Cerebellar nuclear complex (tissue), 1 donor: ENCODE measurements at places on chromosomes 6 and 20.

DNA sequence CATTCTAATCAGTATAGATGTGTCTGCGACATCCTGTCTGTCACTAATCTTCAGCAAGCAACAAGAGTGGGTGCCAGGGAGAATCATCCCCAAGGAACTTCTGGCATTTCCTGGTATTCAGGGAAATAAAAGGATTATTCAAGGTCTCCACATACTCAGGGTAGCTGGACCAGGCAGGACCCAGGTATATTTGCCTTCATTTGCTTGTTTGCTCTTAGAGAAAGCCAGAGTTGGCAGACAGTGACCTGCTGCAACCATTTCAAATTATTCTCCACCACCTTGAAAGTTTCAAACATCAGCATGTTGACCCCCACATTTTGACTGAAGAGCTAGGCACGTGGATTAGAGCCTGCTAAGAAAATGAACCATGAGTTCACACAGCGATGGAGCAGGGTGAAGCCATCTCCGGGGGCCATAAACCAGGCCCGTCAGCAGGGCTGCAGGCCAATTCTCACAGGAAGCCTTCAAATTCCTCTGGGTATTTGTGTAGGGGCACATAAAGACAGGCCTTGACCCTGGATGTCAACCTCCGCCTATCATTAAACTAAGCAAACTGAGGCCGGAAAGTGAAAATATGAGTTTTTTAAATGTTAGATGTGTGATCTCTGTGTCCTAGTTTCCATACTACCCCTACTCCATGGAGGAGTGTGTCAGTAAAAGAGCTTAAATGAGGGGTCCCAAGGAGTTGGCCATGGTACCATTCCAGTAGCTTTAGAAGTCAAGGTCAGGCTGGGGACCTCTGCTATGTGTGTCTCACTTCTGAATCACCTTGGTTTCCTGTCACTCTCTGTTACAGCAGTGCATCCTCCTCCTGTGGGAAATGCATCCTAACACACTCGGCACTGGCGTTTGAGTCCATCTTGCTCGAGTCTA, 32.9 kb downstream of the TRAM2 start:
- no peak for DNase-seq

- no peak for DNase-seq
These were observed 1.8 kb downstream of the SNRPB start for GRCh38 chr20:2468581-2469407.

- DNase-seq = no peak
These were observed 65.5 kb downstream of the SMOC2 start for GRCh38 chr6:168506460-168506859.

DNA sequence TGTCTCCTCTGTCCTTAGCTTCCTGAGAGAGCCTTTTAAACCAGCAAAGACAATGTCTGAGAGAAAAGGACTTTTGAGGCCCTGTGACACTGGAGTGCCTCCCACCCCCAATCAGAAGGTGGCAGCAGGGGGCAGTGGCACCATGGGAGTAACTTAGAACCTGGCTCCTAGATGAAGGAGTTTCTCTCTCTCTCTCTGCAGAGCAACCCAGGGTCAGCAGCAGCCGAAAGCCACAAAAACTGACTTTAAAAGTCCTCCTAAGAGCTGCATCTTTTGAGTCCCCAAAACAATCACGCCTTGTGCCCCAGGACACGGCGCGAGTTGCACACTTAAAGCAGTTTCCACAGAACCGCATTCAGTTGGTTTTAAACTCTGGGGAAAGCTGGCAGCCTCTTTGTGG, 5.3 kb upstream of the TCP11 start:
- no peak for DNase-seq

DNA sequence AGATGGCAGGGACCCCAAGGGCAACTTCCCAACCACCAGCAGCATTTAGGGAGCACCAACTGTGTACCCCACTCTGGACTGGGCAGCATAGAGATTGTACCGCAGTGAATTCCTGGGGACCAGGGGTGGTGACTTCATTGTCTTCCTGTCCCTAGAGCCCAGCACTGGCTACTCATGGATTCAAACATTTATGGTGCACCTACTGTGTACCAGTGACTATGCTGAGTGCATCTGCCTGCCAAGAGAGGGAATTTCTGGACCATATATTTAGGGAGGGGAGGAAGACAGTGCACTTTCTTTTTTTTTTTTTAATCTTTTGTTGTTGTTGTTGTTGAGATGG, 55.3 kb downstream of the UBE2V1 start:
- no peak for DNase-seq

DNA sequence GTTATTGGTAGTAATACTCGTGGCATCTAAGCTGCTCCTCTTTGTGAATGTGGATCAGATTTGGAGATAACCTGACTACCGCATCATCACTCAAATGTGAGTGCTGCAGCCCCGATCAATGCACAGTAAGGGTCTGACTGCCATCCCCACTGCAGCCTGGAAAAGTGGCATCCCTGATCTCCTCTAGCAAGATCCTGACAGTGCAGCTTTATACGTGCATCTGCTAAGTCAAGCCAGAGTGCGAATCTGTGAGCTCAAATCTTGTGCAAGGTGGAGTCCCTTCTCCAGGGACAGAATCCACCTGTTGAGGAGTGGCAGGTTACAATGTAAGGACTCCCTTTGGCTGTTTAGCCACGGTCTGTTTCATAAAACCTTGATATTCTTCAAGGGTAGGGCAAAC, 215.0 kb upstream of the EXOC2 start:
- DNase-seq = no peak

DNA sequence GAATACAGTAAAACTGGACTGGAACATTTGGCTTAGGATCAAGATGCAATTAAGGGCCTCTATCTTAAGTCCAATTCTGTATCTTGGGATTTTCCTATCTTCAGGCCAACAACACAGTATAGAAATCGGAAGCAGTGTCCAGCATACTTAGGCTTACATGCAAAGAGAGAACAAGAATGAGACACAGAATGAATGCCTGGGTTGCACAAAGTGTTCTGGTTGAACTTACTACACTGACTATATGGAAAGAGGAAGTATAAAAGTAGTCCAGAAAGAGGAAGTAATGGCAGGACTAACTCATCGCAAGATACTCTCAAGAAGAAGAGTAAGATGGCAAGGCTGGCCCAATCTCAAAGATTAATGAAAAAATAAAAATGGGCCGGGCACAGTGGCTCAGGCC, 87.6 kb downstream of the BTBD9 start:
- no peak for DNase-seq

DNA sequence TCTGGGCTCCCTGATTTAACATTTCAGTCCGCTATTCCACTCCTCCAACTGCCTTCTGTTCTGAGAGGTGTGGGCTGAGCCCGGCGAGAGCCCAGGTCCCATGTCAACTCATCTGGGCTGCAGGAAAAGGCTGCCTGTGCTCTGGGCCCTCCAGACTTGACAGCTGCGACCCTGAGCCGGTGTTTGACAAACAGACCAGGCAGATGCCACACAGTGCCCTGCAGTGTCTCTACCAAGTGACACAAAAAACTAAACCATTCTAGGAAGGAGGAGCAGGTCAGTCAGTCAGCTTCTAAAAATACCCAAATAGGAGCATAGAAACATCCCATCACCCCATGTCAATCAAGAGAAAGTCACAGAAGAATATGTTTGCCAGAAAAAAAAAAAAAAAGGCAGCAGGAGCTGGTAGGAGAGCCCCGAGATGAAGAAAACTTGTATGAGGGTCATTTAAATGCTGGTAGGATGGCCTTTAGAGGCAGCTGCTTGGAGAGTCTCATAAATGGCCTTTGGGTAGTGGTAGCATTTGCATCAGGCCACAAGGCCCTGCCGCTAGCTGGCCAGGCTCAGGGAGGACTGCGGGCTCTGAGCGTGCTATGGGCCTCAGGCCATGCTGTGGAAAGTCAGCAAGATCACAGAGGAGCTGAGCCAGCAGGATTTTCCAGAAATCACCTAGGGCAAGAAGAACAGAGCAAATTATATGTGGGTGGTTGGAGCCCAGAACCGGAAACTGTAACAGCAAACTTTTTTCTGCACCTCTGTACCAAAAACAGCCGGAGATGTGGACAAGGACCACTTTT, 36.6 kb upstream of the GFOD1 start:
- no peak for DNase-seq

- no peak for DNase-seq
These were observed 266.2 kb downstream of the TENT5A start for GRCh38 chr6:81486234-81486633.

DNA sequence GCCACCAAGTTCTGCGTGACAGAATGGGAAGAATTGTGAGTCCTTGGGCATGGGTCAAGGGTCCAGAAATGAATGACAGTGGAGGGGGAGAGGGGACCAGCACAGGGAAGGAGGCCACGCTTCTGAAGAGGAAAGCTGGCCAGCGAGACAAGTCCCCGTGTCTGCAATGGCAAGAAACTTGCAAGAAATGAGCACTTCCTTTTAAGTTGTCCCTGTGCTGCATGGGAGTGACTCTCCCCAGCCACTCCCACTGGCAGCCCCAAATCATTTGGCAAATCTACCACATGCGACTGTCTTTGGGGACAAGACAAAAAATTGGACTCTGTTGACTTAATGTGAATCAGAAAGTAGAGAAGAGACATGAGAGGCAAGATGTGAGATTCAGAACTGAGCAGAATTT, 242.2 kb upstream of the RREB1 start:
- DNase-seq = no peak

GRCh38 chr6:99426451-99426757, 1.3 kb upstream of the PNISR start:
- no peak for DNase-seq

- no peak for DNase-seq
These were observed 151.2 kb upstream of the TMEM170B start for GRCh38 chr6:11386323-11386722.

- DNase-seq = no peak
These were observed 89.2 kb downstream of the DNAH8 start for GRCh38 chr6:38804358-38804757.

DNA sequence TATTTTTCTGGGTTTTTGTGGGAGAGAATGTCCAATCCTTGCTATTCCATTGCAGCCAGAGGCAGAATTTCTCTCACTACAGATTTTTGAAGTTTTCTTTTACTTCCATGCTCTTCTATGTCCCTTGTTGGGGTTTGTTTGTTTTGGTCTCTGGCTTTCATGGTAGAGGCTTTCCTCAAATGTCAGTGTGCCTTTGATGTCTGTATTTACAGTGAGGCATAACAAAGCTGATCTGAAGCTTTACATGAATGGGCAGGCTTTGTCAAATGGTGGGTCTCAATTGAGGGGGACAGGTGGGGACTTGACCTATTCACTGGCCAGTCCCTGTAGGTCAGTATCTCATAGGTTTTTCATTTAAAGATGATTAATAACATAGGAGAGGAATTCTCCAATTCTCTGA, 8.6 kb upstream of the CARMIL1 start:
- no peak for DNase-seq

DNA sequence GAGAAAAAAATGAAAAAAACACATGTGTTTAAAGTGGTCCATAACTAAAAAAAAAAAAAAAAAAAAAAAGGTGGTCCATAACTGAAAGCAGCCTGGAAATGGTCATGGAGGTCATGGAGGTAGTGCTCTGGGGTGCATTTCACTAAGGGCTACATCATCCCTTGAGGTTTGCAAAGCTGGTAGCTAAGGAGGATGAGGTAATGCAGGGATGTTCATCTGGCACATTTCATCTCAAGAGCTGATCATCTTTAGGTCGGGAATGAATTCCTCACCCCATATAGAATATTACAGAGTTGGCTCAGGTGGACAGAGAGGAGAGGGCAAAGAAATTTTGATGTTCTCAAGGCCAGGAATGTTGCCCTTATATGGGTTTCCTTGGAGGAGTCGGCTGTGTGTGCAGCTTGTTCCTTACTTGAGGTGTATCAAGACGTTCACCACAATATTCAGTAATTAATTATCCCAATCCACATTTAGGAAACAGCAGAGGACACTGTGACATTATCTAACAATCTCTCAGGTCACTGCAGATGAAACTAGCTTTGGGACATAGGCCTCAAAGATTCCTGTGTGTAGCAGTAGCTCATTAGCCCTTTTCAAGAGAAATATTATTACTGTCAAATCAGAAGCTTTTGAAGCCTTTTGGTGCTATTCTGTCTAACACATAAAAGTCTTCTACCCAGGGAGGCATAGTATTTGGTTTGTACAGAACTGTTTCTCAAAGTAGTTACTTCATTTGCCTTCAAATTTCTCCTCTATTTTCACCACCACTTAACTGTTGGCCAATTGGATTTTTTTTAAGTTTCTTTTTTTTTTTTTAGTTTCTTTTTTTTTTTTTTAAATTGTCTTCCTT, 46.8 kb downstream of the CYP24A1 start:
- DNase-seq = no peak

DNA sequence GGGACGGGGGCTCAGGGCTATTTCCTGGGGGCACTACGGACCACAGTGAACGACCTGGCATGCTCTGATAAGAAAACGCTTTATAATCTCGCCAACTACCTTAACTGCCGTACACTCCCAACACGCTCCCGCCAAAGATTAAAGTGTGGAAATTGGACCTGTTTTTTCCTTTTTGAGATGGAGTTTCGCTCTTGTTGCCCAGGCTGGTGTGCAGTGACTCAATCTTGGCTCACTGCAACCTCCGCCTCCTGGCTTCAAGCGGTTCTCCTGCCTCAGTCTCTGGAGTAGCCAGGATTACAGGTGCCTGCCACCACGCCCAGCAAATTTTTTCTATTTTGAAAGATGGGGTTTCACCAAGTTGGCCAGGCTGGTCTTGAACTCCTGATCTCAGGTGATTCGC, 346 bp upstream of the SLC44A4 start:
- DNase-seq = no peak

DNA sequence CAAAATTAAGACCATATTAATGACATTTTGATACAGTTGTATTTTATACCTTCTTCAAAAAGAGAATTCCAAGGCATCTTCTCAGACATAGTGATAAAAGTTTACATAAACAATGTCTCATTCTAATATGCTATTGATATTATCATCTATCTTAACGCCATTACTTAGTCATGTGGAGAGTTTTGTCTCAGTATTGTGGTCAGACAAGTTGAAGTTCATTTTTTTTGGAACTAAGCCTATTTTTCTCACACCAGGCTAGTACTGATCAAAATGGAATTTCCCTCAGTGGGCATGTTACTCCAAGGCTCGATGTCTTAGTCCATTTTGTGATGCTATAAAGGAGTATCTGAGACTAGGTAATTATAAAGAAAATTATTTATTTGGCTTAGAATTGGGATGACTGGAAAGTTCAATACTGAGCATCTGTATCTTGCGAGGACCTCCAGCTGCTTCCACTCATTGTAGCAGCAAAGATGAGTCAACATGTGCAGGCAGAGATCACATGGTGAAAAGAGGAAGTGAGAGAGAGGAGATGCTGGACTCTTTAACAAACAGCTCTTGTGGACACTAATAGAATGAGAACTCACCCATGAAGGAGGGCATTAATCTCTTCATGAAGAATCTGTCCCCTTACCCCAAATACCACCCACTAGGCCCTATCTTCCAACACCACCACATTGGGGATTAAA, 825.5 kb upstream of the MANEA start:
- no peak for DNase-seq
